Activated CD4-positive, alpha-beta T cell treated with anti-CD3 and anti-CD28 coated beads, Interleukin-2, amount 50 U/mL, for 48 hours (primary cell): ENCODE measurements at places on chromosomes 1 and 21.

GRCh38 chr21:44413566-44414290, 41.6 kb upstream of the LRRC3 start:
- DNase-seq = no peak

DNA sequence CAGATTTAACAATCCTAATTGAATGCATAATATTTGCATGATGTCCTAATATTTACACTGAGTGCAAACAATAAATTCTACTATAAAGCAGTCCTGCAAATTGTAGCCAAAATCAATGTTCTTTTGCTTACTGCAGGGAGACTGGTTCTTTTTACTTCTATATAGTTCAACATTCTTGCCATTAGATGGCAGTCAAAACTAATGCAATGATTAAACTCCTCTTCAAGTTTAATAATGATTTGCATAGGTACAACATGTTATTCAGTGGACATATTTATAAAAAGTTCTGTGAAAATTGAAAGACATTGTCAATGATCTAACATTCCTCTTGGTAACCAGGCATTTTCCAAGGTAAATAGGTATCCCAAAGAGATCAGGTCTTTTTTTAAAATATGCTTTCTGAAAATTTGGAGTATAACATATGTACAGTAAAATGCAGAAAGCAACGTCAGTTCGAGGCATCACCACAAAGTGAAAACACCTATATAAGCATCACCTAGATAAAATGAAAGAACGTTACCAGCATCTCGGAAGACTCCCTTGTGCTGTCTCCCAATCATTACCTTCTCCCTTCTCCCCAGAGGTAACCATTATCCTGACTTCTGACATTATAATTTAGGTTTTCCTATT, 9.8 kb upstream of the FNBP1L start:
- no peak for DNase-seq

- DNase-seq = peak; percentile 81
These were observed 92.1 kb upstream of the CD53 start for GRCh38 chr1:110780600-110781484.

DNA sequence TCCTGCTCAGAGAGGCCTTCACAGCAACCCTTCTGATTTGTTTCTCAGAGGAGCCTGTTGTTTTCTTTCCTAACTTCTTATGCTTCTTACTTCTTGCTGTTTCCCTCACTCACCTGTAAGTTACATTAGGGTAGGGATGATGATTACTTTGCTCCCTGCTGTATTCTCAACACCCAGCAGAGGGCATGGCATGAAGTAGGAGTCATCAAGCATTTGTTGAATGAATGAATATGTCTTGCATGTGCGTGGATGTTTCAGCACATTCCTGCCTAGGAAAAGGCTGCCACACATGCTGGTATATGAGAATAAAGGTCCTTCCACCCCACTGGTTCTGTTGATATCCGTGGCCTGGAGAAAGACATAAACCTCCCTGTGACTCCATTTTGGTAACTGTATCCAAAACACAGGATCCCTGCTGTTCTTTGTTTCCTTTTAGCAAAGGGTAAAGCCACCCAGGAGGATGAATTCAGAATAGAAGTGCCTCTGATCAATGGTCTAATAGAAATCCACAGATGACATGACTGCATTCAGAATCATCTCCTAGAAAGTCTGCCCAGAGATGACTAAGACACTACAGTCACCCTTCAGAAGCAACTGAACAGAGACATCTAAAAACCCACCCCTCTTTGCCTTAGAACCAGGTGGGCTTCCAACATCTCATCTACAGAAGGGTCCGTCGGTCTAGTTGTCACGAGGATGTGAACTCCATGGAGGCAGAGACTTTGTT, 168.8 kb downstream of the ZSCAN20 start:
- DNase-seq = no peak

DNA sequence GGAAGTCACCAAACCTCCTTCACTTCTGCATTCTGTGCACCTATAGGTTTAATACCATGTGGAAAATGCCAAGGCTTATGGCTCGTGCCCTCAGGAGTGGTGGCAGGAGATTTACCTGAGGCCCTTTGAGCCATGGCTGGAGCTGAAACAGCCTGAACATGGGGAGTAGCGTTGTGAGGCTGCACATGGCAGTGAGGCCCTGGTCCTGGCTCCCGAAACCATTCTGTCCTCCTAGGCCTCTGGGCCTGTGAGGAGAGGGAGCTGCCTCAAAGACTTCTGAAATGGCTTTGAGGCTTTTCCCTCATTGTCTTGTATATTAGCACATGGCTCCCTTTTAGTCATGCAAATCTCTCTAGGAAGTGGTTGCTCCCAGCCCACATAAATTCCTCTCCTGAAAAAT, 20.6 kb downstream of the PTGFR start:
- no peak for DNase-seq

- no peak for DNase-seq
These were observed 223.6 kb downstream of the LRRC7 start for GRCh38 chr1:69791311-69791710.

DNA sequence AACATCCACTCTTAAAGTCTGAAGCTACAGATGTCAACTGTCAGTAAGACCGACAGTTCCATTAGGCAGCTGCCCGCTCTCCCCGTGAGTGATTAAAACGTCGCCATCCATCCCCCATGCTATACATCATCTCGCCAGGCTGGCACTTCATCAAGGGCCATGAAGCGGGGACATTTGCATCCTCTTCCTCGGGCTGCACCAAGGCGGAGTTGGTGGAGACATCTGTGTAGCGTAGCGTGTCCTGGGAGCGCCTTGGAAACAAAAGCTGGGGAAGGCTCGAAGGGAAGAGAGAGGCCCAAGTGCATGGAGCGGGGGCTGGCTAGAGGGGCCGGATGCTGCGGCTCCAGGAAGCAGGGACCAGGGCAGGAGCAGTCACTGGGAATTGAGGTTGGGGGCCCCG, 250.1 kb downstream of the KAZN start:
- no peak for DNase-seq

DNA sequence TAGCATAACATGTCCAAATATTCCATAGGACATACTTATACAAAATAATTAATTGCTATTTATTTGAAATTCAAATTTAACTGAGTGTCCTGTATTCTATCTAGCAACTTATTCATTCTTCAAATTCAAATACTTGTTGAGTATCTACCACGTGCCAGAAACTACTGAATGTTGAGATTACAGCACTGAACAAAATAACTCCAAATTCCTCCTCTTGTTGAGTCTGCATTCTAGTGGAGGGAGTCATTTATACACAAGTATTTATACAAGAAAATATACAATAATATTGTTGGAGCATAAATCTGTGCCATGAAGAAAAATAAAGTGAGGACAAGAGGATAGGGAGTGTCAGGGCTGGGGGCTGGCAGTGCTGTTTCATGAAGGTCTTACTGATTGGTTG, 43.7 kb upstream of the CDC42BPA start:
- DNase-seq = no peak

DNA sequence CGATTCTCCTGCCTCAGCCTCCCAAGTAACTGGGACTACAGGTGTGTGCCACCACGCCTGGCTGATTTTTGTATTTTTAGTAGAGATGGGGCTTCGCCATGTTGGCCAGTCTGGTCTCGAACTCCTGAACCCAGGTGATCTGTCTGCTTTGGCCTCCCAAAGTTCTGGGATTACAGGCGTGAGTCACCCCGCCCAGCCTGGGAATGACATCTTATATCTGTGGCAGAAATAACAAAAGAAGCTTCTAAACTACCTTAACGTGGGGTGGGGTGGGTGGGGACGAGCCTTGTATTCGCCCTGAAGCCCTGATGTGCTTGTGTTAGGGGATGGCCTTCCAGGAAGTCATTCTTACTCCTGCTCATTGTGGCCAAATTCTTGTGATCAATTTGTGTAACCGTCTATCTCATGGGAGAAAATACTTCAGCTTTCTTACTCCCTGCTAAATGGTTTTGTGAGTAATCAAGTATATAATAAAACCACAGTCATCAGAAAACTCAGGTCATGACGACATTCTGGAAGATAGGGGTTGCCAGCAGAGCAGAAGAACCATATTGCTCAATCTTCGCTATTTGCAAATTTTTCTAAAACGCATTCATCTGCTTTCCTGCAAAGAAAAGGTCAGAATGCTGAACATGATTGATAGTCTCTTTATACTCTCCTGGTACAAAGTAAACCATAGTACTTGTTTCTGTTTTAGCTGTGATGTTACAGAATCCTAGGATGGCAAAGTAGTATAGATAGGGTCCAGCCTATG, 63.2 kb downstream of the DIRAS3 start:
- DNase-seq = no peak

- peak; percentile 13 for DNase-seq
These were observed at the start of gene DDAH1 for GRCh38 chr1:85465099-85465785. TSS of gene DDAH1 (minus strand) at chr1:85465159. CDS start at chr1:85465045, 114 bp downstream.

GRCh38 chr1:100456880-100457279, 81.1 kb upstream of the GPR88 start:
- DNase-seq = no peak

DNA sequence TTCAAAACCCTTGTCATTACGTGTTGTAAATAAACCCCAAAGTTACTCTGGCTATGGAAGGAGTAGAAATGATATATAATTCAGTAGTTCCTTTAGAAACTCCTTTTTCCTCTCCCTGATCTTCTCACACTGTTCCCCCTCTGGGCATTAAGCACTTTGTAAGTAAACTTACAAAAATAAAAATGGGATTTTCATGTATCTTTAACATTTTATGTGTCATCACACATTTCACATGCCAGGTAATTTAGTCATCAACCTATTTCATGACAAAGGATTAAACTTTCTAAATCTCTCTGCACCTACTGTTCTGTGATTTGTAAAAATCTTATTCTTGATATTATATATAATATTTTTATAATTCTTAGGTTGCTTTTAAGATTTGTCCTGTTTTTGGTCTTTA, 176.9 kb downstream of the NEK7 start:
- DNase-seq = no peak

DNA sequence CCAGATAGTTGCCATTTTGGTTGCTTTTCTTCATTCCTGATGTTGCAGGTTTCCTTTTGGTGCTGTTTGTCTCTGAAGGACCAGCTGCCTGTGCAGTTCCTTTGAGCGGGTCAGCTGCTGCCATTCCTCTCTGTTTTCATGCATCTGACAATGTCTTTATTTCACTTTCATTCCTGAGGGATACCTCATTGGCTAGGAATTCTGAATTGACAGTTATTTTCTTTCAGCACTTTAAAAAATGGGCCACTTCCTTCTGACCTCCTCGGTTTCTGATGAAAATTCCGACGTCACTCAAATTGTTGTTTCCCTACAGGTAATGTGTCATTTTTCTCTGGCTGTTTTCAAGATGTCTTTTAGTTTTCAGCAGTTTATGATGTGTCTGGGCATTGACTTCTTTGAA, 24.8 kb downstream of the CCSAP start:
- no peak for DNase-seq

DNA sequence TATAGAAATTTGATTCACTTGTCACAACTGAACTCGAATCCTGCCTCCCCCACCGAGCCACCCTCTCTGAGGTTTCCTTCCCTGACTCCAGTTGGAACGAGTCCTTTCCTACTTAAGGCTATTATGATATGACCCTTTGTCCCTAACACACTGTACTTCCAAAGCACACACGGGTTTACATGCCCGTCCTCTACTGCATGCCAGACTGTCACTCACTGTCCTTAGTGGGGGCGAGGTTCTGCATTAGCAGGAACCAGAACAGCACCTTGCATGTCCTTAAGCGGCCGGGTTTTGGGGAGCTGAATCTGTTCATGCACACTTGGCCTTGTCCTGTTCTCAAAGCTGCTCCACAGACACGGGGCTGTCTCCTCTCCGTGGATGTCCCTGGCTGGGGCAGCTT, 164.6 kb upstream of the KCNJ6 start:
- no peak for DNase-seq

- DNase-seq = no peak
These were observed 129.2 kb upstream of the PROX1 start for GRCh38 chr1:213858581-213858980.

- no peak for DNase-seq
These were observed 49.3 kb upstream of the TARBP1 start for GRCh38 chr1:234528074-234528865.

GRCh38 chr1:229002037-229002436, 266.8 kb downstream of the RHOU start:
- no peak for DNase-seq

DNA sequence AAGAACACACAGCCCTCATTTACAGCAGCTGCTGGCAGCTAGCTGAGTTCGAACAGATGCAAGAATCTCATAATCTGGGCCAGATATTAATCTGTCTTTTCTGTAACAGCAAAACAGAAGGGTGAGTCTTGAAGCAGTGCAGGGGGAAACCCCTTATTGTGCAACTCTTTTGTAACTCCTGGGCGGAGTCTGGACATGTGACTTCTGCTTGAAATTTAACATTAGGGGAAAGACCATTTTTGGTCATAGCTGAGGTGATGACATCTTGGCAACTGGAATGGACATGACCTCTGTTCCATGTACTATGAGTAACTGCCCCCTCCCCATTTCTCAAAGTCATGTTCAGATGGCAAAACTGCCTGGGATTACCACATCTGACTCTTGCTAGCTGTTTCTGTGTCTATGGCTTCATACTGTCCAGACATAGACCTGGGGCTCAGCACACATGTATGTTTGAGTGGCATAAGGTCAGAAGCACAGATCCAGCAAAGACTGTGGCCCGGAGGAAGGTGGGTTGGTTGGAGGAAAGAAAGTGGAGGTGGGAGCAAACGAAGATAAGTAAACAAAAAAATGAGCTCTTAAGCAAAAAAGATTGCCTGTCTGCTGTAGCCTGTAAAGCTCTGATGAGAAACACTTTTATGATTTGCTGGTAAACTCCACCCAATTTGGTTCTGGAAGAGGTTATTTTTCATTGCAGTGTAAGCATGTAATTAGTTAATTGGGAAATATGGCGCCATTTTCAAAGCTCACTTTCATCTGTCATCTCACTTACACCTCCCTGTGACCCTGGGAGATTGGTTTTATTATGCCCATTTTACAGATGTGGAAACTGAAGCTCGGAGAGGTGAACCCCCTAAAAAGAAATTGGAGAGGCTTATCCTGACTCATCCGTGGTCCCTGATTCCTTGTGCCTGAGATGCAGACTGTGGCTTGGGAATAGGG, 26.1 kb downstream of the ETS2 start:
- DNase-seq = peak; percentile 41

GRCh38 chr1:174049514-174049913, 27.4 kb upstream of the RC3H1 start:
- DNase-seq = no peak

- DNase-seq = no peak
These were observed 319.1 kb downstream of the GPATCH2 start for GRCh38 chr1:217311766-217312165.

- DNase-seq = no peak
These were observed 32.5 kb upstream of the HMCN1 start for GRCh38 chr1:185701650-185702049.

DNA sequence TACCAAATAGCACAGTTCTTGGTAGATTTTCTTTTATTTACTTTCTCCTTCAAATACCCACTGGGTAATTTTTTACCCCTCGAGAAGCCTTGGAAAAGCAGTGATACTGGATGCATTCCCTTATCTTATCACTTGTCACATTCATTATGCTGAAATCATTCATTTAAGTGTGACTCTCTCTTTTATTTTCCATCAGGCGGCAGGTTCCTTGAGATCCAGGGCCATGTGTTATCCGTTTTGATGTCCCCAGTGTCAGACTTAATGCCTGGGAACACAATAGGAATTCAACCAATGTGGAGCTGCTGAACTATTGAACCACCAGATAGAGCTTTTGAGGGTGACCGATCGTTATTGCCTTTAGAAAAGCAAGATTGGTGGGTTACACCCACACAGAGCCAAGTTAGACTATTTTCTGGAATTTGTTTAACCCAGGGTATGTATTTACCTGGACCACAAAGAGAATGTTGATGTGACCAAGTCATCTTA, 51.5 kb upstream of the ATP5PO start:
- DNase-seq = no peak
